Sigmoid colon (tissue), 7 donors: ENCODE measurements at places on chromosomes 6 and 20.

GRCh38 chr6:36336208-36336710 lies 429 bp downstream of the BNIP5 start:
- DNase-seq = no peak

DNA sequence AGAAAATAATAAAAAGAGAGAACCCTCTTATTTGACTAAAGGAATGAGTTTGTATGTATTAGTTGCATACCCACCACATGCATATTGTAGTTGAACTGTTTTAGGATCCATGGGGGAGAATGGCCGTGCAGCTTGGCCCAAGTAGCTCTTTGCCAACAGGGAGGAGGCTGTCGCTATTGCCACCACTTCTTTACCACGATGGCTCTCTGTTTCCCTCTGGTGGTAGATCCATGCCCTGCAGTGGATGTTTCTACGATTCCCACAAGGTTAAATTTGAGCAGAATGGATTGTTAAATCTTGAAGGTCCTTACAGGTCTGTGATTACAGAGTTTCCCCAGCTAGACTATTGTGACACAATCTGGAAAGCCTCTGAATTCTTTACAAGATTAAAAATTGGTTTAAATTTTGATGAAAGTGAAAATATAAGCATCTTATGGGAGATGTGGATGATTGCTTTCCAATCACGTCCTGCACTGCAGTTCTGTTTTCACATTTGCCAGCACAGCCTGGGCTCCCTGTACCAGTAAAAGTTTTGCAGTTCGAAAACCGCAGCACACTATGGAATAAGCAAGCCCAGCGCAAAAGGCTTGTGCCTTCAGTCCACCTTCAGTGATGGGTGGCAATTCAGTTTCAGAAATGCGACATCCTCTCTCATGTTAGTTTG lies 34.4 kb upstream of the FNDC1 start:
- no peak for DNase-seq

GRCh38 chr20:858011-858410 lies 24.5 kb downstream of the FAM110A start:
- DNase-seq = no peak

DNA sequence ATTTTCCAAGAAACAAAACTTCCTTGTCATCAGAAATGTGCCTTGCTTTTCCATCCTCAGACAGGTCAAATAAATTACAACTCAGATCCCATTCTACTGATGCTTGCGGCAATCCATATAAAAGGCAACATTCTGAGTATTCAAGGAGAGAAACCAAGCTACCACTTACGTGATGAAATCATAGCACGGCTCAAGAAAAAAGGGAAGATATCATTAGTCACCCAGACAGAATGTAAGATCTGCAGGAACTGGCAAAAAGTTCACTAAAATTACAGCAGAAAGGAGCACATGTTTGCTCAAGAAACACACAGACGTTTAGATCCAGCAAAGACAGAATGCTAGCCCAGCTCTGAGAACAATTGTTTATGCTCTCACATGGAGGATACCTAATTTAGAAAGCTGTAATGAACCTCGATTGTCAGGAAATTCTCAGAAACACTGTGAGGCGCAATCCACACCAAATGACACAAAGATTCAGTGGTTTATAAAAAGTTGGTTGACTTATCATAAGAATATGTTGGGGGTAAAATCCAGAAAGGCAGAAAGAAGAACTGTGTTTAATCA lies 304.2 kb downstream of the ADGRG6 start:
- no peak for DNase-seq

DNA sequence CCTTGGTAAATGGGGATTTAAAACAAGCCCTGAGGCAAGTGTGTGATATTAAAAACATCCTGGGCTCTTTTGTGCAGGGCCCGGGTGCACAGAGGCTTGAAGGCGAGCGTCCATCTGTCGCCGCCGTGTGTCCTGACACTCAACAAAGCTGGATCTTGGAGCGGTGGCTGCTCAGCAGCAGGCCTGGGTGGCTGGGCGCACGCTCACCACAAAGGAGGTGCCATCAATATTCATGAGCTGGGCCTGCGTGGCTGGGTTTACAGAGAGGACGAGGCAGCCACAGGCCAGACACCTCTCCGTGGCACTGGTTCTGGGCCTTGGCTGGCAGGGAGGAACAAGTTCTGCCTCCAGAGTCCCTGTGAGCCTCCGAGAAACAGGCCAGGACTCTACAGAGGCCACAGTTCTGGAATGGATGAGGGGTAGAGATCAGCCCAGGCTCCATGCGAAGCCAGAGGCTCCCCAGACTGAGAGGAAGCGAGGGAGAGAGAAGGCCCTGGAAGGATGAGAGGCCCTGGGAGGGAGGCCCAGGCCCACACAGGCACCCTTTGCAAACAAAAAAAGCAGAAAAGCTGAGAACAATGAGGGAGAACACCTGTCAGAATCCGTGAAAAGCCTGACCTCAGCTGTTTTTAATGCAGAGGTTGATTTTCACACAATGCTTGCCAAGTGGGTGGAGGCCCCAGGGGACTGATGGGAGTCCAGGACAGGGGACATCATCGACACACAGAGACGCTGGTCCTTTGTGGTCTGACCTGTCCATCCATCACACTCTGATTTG lies 21.9 kb downstream of the BHLHE23 start:
- no peak for DNase-seq

DNA sequence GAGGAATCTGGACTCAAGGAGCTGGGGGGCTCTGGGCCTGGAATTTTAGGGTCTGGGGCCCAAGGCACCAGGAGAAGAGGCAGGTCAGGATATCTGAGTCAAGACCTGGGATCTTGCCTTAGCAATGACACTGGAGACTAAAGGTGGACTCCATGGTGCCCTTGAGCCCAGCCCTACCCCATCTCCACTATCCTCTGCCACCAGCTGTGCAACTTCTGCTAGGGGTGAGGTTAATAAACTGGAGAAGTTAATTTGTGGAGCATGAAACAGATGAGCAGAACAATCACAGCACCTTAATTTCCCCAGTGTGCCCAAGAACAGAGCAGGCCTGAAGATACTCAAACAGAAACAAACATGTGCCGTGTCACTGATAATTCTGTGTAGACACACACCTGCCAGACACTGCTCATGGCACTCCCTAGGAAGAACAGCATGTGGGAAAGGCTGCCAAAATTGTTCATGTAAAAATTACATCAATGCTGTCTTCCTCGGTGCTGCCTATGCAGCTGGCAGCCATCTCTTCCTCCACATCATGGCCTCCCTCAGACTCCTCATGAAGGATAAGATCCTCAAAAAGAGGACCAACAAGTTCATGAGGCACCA lies 3.2 kb downstream of the HLA-DPB1 start:
- DNase-seq = no peak

DNA sequence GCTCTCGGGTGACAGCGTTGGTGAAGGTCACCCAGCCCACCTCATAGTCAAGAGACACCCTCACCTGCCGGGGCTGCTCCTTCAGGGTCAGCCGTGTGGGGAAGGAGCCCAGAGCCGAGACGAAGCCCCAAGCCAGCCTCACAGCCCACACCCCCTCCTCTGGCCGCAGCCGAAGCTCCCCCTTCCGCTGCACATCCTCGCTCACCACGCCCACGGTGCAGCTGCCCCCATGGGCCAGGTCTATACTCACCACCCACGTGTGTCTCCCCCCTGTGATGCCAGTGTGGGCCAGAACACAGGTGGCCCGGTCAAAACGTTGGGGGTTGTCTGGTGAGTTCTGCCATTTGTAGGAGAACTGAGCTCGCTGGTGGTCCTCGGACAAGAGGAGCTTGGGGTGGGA lies 7.0 kb downstream of the TRIM10 start:
- DNase-seq = no peak

DNA sequence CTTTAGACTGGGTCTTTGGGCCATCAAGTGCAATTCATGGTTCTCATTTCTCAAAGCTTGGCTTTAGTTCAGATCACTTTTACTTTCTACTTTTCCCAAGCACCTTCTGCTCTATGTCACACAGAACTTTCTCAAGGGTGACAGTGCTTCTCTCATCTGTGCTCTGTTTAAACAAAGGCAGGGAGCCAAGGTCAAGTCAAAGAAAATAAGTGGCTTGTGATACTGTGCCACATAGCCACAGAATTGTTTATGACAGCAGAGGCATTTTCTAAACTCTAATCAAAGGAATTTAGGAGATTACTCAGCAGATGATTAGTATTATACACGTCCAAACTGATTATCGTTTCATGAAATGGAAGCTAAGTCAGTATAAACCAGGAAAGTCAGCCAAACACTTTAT lies 348.0 kb downstream of the HDGFL1 start:
- no peak for DNase-seq

- DNase-seq = no peak
These were observed 27.9 kb upstream of the TMEM217 start for GRCh38 chr6:37285861-37286311.

- DNase-seq = no peak
These were observed 66.8 kb upstream of the EYA2 start for GRCh38 chr20:46827718-46828458.

DNA sequence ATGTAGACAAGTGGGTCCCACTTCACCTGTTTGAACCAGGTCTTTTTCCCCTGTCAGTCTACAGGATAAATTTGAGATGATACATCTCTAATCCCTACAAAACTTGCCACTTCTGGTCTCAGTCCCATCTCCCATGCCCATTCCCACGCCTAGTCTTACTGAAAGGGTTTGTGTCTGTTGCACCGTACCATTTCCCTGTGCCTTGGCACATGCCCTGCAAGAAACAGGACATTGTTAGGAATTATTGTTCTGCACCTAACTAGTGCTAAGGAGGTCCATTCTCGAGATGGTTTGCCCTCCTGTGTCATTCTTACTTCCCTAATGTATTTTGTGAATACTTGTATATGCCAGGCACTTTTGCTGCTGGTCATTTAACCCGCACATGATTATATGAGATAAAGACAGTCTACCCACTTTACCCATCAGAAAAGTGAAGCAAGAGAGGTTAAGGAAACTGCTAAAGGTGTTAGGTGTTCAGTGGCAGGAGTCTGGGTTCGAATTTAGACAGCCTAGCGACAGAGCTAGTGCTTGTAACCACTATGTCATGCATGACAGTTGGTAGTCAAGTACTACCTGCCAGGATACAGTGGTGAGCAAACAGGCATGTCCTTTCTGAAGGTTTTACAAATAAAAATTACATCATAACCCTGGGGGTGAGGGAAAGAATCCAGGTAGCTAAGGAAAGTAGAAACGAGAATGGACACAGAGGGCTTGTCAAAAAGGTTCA lies 12.7 kb downstream of the FAM217A start:
- no peak for DNase-seq

GRCh38 chr6:53960311-53960710 lies 150.9 kb upstream of the MLIP start:
- DNase-seq = no peak

- no peak for DNase-seq
These were observed 398.0 kb upstream of the PLCB4 start for GRCh38 chr20:8670893-8671215.

- no peak for DNase-seq
These were observed 7.4 kb downstream of the PTPRA start for GRCh38 chr20:2880650-2881049.

- no peak for DNase-seq
These were observed 204.7 kb upstream of the SULF2 start for GRCh38 chr20:47989957-47990356.

- peak; percentile 92 for DNase-seq
These were observed 917 bp upstream of the TEAD3 start for GRCh38 chr6:35497571-35498421.

DNA sequence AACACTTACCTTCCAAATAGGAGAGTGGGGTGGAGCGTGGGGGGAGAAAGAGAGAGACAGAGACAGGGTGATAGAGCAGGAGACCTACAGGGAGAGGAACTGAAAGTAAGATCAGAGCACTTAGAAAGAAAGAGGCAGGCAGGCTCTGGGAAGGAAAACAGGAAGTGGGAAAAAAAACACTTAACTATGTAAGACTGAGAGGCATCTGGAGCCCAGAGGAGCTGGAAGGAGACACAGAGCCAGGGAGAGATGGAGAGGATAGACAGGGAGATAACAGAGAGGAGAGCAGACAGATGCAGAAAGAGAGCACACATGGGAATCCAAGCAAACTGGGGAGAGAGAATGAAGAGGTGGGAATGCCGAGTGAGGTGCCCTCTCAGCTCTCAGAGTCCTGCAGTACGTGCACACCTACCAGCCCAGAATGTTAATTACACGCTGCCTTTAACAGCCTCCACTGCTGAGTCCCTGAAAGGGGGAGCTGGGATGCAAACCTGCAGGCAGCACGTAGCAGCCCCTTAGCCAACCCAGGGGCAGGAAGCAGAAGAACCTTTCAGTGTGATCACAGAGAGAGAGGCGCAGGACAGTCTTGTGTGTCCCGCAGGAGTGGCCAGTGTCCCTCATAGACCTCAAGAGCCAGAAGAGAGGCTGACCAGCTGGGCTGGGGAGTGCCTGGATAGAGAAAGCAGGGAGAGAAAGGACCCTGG lies 132.7 kb upstream of the LRFN2 start:
- no peak for DNase-seq

DNA sequence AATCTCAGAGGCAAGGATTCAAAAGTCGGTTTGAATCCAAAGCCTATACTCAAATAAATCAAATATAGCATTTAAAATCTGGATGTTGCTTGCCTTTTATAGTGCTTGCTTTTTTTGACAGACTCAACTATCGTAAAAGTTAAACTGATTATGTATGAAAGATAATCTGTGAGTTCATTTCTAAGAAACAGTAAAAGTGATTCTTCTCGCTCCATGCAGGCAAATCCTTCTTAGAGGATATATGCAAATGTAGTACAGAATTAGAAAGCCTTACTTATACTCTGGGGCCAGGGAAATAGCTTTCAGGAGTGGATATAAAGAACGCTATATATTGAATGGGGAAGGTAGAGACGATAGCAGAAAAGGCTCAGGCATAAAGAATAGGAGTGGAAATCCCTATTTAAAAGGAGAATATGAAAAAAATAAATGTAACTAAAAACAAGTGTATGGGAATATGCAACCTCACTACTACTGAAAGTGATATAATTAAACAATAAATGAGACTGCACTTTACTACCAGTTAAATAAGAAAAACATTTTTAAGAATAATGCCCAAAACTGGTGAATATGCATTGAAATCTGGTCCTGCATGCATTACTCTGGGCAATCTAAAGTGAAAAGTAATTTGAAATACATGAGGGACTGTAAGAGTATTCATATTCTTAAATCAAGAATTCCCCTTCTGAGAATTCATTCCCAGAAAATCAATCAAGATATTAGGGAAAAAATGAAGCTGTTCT lies 361.8 kb upstream of the PLCB4 start:
- DNase-seq = no peak

DNA sequence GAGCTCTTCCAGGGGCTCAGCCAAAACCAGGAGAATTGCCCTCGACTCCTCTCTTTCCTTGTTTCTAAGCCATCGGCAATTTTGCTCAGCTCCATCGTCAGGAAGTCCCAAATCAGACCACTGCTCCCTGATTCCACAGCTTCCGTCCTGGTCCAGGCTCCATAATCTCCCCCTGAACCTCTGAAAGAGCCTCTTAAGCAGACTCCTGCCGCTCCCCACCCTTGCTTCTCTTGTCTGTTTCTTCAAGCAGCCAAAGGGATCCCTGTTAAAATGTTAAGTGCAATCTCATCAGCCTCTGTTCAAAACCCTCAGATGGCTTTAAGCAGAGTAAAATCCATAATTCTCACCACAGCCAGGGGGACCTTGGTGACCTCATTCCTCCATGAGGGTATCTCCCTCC lies 244.7 kb upstream of the SPTLC3 start:
- DNase-seq = no peak

DNA sequence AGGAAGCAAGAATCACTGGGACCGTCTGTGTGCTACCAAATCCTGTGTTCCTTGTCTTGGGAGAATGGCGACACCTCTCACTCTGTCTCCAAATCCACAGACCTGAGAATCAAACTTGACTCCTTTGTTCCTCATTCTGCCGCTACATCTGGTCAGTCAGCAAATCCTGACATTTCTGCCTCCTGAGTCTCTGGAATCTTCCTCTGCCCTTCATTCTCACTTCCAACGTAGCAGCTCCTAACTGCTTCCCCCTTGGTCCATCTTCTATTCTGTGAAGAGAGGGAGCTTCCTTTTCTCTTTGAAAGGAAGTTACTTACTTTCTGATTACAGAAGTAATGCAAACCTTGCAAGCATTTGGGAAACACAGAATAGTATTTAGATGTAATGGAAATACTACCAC lies 37.7 kb downstream of the SYTL3 start:
- no peak for DNase-seq
